Heart left ventricle (tissue), 16 donors: ENCODE measurements at places on chromosomes 7 and 10.

DNA sequence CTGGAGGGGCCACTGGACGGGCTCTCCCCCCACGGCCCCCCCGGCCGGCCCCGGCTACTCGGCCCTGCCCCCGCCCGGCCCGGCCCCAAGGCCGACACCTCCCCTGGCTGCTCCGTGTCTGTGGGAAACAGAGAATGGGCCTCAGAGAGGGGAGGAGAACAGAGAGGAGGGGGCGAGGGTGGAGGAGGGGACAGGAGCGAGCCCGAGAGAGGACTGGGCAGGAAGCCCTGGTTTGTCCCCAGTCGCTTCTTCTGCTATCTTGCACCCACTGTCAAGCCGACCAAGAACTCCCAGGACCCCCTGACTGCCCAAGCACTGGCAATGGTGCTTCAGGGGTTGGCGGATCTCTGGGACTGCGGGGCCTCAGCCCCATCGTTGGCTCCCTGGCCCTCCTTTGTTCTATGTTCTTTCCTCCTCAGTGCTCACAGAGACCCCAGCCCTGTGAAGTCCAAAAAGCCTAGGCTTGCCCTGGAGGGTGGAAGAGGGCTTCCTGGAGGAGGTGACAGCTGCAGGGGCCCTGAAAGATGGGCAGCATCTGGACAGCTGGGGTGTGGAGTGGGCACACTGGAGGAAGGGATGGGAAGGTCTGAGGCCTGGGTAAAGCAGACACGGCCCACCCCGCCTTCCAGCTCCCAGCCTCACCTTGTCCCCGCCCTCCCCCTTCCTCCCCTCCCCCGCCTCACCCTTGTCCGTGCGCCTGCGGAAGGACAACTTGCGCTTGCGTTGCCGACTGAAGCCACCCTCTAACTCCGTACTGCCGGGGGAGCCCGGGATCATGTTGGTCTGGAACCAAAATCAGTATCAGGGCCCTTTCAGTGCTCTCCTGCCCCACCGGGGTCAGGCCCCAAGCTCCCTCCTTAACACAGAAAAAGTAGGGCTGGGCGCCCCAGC lies 30.1 kb downstream of the KCNH2 start:
- DNase-seq = peak; percentile 15

- DNase-seq = no peak
These were observed 76.5 kb downstream of the PRKAG2 start for GRCh38 chr7:151800391-151800790.

- no peak for DNase-seq
These were observed 138.5 kb downstream of the SRPK2 start for GRCh38 chr7:105250239-105250638.

DNA sequence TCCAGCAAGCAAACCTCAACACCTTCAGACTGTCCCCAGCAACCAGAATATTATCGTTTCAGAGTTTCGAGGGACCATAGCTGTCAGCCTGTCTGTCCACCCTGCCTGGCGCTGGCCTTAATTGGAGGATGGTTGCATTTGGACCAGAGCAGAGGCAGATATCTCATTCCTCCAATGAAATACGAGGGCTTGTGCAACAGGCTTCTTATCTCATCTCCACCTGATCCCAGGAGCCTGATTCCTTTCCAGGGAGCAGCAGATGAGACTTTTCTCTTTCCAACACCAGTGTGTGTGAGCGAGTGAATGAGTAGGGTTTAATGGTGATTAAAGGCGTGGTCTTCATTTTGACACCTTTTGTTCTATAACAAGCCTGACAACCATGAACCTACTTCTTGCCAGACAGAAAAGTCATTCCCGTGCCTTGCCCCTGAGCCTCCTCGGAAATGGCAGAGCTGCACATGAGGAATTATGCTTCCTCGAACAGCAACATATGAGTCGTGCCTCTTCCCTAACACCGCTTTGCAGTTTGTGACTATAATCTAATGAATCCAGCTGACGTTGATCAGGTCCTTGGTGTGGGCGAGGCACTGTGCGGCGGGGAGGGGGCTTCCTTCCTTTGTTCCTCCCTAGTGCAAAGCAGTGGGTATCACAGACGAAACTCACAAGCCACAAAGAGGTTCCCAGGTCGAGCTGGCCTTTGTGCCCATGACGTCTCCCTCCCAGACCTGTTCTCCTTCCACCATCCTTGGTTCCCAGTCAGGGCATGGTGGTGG lies 147.4 kb downstream of the CUX1 start:
- no peak for DNase-seq

DNA sequence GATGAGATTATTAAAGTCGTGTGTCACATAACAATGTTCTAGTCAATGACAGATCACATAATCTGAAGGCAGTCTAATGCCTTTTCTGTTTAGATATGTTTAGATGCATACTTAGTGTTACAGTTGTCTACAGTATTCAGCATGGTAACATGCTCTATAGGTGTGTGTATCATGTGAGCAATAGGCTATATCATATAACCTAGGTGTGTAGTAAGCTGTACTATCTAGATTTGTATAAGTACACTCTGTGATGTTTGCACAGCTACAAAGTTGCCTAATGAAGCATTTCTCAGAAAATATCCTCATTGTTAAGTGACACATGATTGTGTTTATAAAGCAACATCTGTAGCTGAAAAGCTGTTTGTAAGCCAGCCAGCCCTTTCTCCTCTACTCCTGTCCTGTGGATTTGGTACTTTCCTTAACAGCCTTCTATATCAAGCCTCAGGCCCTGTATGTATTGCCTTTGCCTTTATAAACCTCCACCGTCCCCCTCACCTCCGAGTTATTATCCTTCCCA lies 6.3 kb downstream of the HECTD2 start:
- no peak for DNase-seq

DNA sequence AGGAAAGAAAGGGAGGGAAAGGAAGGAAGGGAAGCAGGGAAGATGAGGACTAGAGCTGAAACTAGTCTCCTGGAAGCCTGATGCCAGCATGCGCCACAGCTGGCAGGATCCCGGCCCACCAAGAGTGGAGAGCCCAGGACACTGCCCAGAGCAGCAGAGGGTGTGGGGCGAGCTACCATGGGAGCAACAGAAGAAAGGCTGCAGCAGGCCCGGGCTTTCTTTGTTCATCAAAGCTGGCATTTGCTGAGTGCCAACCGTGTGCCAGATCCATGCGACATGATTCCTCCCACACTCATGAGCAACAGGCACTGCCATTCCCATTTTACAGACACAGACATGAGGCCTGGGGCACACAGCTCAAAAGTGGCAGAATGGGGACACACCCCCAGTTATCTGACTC lies 68.9 kb downstream of the FAM53B start:
- no peak for DNase-seq

GRCh38 chr10:45464958-45465567 lies 91.0 kb downstream of the ALOX5 start:
- DNase-seq = peak; percentile 78

GRCh38 chr7:100119970-100120732 lies 717 bp downstream of the CNPY4 start:
- DNase-seq = peak; percentile 71

GRCh38 chr10:34931216-34931615 lies 116.1 kb upstream of the PARD3 start:
- DNase-seq = no peak

DNA sequence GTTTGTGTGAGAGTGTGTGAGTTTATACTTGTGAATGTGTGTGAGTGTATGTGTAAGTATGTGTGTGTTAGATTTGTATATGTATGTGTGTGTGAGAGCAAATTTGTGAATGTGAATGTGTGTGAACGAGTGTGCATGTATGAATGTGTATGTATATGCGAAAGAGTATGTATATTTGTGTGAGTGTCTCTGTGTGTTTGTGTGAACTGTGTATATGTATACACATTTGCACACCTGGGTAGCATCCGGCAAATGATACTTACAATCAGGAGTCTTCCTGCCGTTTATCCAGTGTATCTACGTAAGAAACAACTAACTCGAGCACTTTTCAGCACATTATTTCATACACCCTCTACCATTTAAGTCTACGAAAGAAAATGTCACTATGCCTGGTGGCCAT lies 487.4 kb downstream of the TNS3 start:
- no peak for DNase-seq

- peak; percentile 35 for DNase-seq
These were observed 115.0 kb downstream of the PLXDC2 start for GRCh38 chr10:19930936-19931893.
